Uterine smooth muscle cell (primary cell): ENCODE measurements at places on chromosomes 6 and 20. TPM values are rescaled to one million over a fixed set of nuclear protein-coding genes. Genes with fewer than 3 reads are reported as not detected.

LY86 gene
- total RNA-seq: not detected in 2 replicates

EDN3 gene
- not detected in 2 replicates for total RNA-seq

MUC21 gene
- total RNA-seq: not detected in 2 replicates

FAM83C gene
- not detected in 2 replicates for total RNA-seq

TRDN gene
- total RNA-seq: not detected in 2 replicates

RBL1 gene
- total RNA-seq: 12.9 and 29.5 TPM in 2 replicates

NINL gene
- total RNA-seq: 10.7 and 14.4 TPM in 2 replicates

DOK5 gene
- 14.6 and 15.6 TPM in 2 replicates for total RNA-seq

MTFR2 gene
- total RNA-seq: 1.6 and 8.1 TPM in 2 replicates

CCDC170 gene
- 0.22 and 1.6 TPM in 2 replicates for total RNA-seq

FGD2 gene
- not detected in 2 replicates for total RNA-seq

EHMT2 gene
- total RNA-seq: 74.0 and 94.5 TPM in 2 replicates

BLOC1S5 gene
- total RNA-seq: 18.9 and 19.5 TPM in 2 replicates

RBM38 gene
- total RNA-seq: 6.2 and 7.7 TPM in 2 replicates

CDK5RAP1 gene
- 20.5 and 36.1 TPM in 2 replicates for total RNA-seq

FOXS1 gene
- total RNA-seq: 0.12 TPM in 1 of 2 replicates, not detected in the other

LY6G6F gene
- total RNA-seq: not detected in 2 replicates

HTR1B gene
- total RNA-seq: not detected in 2 replicates

SCRT2 gene
- total RNA-seq: not detected in 2 replicates
